ENCODE measurements at places on chromosomes 3 and 15.

DNA sequence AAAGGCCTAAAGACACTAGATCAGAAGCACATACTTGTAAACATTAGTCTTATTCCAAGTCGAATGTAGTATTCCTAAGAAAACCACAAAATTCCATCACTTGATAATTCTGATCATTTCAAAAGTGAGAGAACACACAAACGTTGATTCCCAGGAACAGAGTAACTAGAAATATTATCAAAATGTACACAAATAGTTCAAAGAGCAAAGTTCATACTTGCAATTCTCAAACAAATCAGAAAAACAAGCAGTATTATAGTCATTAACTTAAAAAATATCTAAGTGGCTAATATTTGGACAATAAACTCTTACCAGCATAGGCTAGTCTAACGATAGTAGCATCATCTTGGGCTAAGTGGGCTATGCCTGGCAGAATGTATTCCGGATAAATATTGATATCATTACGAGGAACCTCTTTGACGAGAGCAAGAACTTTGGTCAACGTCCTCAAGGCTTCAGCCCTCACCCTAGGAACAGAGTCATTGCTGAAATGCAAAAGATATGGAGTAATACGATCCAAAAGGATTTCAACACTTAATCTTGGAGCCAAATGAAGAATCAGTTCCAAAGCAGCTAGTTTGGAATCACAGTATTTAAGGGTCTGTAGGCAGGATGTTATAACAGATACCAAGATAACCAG is 13.3 kb downstream of the PIK3R4 start:
- DNase-seq = no peak

DNA sequence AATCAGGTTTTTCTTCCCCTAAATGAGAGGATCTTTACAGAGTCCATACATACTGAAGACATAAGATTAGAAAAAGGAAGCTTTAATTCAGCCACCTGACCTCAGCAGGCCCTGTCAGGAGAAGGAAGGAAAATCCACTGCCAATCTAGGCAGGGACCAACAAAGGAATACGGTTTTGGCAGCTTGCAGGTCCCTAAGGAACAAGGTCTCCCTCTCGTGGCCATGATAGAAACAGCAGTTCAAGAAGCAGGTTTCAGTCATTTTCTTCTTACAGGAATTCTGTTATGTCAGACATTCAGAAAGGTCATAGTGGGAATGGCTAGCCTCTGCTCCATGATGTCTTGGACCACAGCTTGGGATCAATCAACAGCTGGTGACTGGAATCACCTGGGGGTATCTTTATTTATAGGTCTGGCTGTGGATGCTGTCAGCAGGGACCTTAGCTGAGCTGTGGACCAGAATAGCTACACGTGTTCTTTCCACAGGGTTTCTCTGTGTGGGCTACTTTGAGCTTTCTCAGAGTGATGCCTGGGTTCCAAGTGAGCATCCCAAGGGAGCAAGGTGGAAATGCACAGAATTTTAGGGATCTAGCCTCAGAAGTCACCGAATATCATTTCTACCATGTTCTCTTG is 9.4 kb upstream of the CMSS1 start:
- peak; percentile 40 for DNase-seq

- no peak for DNase-seq
Measured at GRCh38 chr3:56406826-56407515, 61.3 kb downstream of the ERC2 start.

DNA sequence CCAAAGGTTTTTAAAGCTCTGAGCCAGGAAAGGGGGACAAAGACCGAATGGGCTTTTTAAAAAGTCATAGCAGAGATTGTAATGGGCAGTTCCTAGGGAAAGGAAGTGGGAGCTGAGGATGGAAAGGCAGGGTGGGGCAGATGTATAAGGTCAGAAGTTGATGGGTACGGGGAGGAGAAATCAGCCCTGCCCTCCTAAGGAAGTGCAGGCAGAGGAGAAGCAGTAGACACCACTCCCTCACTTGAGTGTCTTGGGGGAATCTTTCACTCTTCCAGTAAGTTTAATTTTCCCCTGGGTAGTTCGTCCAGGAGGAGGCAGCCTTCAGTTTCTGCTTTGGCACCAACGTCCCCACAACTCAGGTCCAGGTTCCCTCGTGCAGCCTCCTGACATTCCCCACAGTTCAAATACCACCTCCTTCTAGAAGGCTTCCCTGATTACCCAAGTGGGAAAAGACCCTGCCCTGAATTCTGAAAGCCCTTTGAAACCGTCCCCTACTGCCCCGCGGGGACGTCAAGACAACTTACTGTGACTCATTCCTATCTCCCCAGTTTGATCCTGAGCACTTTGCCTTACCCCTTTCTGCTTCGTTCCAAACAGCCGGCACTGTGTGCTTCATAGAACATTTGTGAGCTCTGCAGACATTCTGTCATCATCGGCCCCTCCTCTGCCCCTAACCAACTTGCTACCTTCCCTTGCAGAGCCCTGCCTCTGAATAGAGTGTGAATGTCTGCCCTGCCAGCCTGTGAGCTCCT is 14.3 kb upstream of the SRP14 start:
- DNase-seq = no peak

DNA sequence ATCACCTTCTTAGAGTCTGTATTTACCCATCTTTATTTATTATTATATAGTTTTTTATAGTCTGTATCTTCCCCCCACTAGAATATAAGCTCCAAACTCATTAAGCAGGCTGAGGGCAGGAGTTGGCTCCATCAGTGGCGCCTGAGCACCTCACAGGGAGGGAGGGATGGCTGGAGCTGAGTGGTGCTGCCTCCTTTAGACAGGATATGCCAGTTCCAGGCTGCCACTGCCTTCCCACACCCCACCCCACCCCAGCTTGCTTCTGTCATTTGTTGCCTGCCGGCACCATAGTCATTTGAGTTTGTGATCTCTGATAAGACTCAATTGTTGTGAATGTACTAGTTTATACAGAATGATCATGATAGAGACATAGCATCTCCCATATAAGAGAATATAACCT is 85.5 kb downstream of the KLHL25 start:
- no peak for DNase-seq

- DNase-seq = no peak
Measured at GRCh38 chr3:54264050-54264449, 141.7 kb downstream of the CACNA2D3 start.

DNA sequence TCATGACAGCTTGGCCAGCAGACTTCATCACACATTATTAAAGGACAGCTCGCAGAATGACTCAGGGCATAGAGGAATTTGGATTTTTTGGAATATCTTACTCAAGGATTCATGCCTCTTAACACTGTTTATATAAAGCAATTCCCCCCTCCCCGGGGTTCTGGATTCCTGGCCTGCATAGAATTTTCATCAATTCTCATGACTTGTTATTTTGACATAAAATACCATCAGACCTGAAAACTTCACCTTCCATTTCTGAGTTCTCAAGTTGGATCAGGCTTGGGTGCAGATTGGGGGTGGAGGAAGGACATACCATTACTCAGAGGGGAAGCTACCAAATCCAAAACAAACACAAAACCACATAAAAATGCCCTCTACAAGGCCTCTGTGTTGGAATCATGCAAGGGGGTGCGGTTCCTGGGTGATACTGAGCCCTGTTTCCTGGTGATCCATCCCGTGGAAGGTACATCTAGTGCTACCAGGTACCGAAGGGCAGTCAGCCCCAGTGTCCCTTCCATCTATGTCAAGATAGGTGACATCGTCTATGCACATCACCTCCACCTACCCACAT is 95.3 kb downstream of the DAPK2 start:
- DNase-seq = no peak

DNA sequence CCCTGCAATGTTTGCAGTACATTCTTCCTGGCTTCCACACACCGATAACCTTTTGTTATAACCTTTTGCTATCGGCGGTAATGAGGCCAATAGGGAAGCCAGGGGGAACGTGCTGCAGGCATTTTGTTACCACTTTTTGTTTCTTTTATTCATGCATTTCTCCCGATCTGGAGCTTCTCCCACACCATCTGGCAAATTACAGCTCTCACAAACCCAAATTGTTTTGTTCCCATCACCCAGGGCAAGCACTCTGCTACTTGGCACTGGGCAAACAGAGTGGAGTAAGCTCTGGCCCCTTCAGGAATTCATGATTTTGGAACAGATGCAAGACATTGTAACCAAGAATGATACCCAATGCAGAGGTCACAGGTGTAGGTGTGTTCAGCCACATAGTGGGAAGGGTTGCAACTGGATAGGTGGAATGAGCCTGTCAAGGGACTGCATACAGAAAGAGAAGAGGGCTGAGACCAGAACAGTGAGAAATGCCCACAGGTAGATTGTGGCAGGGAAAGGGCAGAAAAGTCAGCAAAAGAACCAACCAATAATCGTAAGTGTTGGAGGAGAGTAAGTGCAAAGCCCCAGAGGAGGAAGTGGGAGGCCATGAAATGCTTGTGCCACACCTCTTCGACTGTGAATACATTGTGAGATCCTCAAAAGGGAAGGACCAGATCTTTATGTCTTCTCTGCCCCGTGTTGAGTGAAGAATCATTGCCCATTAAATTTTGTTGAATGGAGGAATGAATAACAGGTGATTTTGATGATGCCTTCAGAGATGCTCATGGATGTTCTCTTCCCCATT is 45.8 kb downstream of the PARP15 start:
- no peak for DNase-seq

DNA sequence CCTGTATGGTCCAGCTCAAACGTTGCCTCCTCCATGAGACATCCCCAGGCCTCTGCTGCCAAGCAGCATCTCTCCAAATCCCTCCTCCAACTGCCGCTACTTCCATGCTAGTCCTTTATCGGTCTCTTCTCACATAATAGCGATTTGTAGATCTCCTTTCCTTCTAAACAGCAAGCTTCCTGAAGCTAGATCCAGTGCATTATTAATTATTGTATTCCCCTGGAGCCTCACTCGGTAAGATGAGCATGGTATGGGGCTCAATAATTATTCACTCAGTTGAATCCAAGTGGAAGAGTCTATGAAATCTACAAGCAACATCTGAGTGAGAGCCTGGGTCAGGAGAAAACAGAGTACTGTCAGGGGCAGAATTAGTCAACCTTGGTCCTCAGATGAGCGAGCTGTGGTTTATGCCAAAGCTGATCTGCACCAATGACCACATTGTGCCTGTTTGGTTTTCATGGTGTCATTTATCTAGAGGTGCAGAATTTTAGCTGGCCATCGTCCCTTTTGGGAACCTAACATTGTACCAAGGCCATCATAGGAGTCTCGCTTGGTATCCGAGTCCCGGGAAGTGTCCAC is 93.8 kb upstream of the UBE2E1 start:
- DNase-seq = no peak

- no peak for DNase-seq
Measured at GRCh38 chr15:31478702-31479221, 152.1 kb downstream of the KLF13 start.

DNA sequence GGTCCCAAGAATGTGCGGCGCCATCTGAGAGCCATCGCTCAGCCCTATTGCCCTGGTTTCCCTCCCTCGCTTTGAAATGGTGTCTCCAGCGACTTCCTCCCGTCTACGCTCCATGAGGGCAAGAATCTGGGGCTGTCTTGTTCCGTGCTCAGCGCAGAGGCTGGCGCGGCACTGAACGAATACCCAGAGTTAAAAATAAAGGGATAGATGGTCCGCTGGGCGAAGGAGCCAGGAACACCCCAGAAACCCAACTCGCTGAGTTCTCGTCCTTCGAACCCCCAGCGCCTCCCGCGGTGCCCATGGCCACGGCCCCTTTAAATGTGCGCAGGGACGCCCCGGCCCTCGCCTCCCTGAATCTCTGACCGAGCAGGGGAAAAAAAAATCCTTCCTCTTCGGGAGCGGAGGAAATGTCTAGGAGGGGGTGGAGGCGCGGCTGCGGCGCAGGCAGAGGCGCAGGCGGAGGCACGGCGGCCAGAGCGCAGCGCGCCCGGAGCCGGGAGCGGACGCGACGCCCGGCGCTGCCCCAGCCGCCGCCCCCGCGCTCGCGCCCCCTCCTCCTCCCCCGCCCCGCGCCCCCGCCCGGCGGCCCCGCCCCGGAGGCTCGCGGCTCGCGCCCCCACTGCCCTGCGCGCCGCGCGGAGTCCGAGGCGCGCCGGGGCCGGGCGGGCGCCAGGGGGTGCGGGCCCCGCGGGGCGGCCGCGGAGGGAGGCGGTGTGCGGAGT is 8.5 kb upstream of the FGD5 start:
- DNase-seq = no peak

DNA sequence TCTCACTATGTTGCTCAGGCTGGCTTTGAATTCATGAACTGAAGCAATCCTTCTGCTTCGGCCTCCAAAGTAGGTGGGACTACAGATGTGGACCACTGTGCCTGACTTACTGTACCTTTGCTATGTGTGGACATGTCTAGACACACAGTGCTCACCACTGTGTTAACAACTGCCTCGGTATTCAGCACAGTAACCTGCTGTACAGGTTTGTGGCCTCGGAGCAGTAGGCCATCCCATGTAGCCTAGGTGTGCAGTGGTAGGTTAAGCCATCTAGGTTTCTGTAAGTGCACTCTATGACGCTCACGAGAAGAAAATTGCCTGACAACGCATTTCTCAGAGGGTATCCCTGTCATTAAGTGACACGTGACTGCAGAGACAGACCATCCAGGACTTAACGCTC is 70.3 kb downstream of the TAMM41 start:
- peak; percentile 29 for DNase-seq

Data from NCI-H1436 (cell line).